CD8-positive, alpha-beta memory T cell (primary cell): ENCODE measurements at places on chromosomes 6 and 20. TPM values are rescaled to one million over a fixed set of nuclear protein-coding genes. Genes with fewer than 3 reads are reported as not detected.

GRCh38 chr20:25271486-25272222, 23.8 kb downstream of the PYGB start:
- no peak for DNase-seq

GRCh38 chr20:23637282-23638221, at the start of gene CST3:
Gene CST3, minus strand, starts transcription at chr20:23637955. Its CDS starts 93 bp downstream, at chr20:23637862.
- DNase-seq: no peak

DNA sequence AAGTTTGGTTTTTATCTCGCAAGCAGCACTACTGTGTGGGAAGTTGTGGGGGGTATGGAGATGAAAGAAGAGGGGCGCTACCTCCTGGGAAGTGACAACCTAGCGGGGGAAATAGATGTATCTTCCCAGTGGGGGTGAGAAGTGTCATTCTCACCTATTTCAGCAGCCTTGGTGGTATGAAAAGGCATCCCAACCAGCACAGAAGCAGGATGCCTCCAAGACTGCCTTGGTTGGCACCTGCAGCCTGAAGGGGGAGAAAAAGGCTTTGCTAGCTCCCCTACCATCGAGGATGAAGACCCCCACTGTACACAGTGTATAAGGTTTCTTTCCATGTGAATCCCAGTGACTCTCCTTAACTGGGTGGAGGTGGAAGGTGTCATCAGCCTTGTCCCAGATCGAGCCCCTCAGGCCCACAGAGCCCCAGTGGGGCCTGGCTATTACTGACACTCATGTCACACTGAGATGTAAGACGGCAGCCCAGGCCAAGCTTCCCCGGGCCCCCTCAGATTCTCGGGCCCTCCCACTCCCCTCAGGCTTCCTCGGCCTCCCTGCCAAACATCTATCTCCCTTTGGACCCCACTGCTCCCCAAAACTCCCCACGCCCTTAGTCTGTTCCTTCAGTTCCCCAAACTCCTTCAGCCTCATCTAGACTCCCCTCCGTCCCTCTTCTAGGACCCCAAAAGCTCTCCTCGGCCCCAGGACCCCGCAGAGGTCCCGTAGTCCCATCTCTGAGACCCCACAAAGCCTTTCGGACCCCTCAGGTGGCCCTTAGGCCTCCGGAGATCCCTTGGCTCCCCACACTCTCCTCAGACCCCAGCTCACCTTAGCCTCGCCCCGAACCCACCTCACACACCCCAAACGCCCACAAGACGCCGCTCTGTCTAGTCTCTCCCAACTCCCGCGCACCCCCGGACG, 688 bp downstream of the COMMD7 start:
- no peak for DNase-seq

DNA sequence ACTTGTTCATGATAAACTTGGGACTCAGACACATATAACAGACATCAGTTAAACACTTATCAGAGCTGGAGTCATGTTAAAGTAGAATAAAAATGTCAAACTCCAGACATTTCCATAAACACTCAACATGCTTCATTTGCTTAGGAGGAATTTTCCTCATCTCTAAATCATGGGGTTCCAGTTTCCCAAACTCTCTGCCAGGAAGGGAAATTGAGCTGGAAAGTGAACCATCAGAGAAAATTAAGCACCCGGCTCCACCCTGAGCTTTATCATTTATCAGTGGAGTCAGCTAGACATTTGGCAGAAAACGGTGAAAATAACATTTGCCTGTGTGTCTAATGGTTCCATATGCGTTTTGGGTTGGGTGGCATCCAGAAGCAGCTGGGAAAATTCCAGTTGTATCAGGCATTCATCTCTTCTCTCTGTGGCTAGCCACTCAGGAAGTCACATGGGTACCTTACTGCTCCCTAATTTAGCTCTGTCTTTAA, 25.3 kb upstream of the ZNFX1 start:
- no peak for DNase-seq

GRCh38 chr6:119499797-119500196, 150.2 kb upstream of the MAN1A1 start:
- no peak for DNase-seq

GRCh38 chr6:119610265-119610664, 260.7 kb upstream of the MAN1A1 start:
- DNase-seq: no peak

DNA sequence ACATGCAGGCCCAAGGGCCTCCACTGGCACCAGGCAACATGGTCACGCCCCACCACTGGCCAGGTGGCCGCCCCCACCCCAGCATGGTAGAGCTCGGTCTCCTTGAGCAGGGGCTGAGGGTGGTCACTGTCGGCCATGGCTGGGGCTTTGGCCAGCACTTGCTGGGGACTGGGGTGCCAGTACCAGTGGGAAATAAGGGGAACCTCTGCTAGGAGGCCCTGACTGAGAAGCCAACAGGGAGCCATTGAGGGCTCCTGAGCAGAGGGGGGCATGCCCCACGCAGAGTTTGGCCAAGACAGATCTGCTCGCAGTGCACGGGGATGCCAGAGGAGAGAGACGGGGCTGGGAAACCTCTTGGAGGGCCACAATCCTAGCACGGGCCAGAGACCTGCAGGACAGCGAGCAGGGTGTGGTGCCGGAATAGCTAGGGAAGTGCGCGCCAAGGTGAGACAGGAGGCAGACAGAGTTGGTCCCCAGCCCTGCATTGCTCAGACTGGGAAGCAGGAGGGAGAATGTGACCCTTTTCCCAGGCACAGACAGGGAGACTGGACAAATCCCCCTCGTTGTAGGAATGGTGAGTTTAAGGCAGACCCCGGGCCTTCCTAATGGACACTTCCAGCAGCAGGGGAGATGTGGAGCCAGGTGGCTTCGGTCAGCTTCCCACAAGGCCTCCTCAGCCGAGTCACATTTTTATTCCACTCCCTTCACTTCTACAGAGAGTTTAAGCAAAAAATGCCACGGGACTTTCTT, 179.0 kb upstream of the CST7 start:
- no peak for DNase-seq

Gene FAM135A
- polyA plus RNA-seq: 3.0 TPM

GRCh38 chr6:26130581-26131249, 43.5 kb downstream of the HFE start:
- DNase-seq: no peak
